ENCODE measurements at places on chromosomes 6 and 20.

- DNase-seq = no peak
Measured at GRCh38 chr6:130853555-130854183, 26.5 kb downstream of the SMLR1 start.

DNA sequence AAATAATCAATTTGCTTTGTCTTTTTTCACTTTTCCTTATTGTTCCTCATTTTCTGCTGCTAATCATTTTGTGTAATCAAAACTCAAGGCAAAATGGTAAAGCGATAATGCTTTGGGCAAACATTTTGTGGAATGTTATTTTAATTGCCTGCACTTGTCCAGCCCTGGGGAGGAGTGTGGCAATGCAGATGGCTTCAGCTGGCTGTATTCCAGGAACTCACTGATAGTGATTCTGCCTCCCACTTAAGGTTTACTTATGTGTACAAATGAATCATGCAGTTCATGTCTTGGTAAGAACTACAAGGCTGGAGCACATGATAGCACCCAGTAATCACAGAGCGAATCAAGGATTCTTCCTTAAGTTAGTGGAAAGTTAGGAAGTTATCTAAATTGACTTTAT lies 107.8 kb downstream of the COL19A1 start:
- no peak for DNase-seq

- DNase-seq = no peak
Measured at GRCh38 chr6:168181316-168181715, 102.3 kb upstream of the FRMD1 start.

GRCh38 chr6:157079277-157079676 lies 244.0 kb downstream of the TMEM242 start:
- no peak for DNase-seq

GRCh38 chr20:49792006-49792405 lies 20.6 kb upstream of the SLC9A8 start:
- DNase-seq = no peak
